ENCODE measurements at places on chromosomes 13 and 19.

GRCh38 chr19:44807652-44808462, 1.0 kb upstream of the BCAM start:
- no peak for DNase-seq

GRCh38 chr13:30934381-30934780, 1.9 kb downstream of the TEX26 start:
- no peak for DNase-seq

DNA sequence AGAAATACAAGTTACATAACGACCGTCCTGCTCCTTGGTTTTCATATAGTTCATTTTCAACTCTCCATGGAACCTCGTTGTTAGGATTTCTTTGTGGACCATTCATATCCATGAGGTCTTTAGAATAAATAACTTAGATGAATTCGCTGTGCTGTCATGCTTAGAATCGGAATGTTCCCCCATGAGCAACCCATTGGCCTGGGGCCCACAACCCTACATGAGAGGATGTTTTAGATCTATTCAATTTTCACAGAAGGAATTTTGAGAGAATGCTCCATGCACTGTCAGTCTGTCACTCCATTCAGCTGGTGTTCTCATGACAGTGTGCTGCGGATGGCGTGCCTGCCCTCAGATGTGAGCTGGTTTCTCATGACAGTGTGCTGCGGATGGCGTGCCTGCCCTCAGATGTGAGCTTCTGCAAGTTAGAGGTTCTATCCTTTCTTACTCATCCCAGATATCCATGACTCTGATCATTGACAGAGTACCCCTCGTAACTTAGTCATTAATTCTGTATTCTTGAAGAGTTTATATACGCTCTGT, 1193.1 kb downstream of the EFNB2 start:
- DNase-seq, result no peak

GRCh38 chr19:20333508-20333907, 166.5 kb downstream of the ZNF486 start:
- DNase-seq, result no peak

DNA sequence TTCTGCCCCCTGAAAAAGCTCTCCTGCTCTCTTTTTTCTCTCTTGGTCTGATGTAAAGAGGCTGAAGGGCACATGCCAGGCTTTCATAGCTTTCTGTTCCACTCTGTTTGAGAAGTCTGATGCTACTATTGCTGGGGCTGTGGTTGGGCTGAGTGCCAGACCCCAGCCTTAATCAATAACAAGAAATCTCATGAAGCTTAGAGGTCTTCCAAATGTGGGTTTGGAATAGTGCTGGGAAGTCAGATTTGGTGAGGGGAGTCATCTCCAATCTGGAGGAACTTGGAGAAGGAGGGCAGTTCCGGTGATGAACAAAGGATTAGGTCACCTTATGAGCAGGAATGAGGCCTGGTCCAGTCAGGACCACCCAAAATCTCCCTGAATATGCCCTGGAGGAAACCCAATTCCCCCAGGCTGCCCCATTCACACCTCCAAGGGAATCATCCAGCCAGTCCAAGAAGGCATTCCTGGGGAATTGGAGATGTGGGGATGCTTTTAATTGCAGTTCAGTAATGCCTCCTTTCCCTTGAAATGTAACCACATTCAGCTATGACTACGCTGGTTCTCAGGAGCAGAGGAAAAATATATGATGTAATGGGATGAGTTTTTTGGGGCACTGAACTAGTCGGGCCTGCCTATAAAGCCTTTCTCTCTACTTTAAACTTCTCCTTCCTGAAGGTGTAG, 102.0 kb downstream of the STARD13 start:
- DNase-seq, result no peak

DNA sequence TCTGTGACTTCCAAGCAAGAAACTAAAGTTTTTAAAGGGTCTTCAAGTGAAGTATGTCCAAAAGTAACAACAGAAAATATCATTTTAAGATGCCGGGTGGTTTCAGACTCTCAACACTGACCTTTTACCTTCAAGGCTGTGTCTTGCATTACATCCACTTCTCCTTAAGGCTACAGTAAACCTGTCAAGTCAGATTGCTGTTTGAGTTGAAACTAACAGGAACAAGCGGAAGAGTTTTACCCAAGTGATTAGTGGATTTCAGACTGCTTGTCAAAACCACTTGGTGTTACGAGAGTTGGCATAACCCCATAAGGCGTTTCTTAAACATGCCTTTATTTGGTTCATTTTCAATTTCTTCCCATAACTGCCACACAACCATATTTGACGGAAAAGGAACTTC, 283.1 kb downstream of the DCT start:
- no peak for DNase-seq

DNA sequence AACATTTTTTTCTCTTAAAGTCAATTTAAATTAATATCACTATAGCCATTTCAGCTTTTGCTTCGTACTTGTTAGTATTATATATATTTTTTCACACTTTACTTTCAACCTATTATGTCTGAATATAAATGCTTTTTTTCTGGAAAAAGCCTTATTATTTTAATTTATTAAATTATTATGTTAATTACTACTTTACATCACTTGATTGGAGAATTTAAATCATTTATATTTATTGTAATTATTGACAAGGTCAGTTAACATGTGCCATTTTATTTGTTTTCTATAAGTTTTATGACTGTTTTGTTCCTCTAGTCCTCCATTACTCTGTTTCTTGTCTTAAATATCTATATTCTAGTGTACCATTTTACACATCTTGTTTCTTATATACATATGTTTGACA, 1333.4 kb upstream of the MIR17HG start:
- no peak for DNase-seq

GRCh38 chr19:3931041-3931440, 1.8 kb upstream of the NMRK2 start:
- no peak for DNase-seq

GRCh38 chr13:78137404-78138142, 218.9 kb upstream of the EDNRB start:
- no peak for DNase-seq

DNA sequence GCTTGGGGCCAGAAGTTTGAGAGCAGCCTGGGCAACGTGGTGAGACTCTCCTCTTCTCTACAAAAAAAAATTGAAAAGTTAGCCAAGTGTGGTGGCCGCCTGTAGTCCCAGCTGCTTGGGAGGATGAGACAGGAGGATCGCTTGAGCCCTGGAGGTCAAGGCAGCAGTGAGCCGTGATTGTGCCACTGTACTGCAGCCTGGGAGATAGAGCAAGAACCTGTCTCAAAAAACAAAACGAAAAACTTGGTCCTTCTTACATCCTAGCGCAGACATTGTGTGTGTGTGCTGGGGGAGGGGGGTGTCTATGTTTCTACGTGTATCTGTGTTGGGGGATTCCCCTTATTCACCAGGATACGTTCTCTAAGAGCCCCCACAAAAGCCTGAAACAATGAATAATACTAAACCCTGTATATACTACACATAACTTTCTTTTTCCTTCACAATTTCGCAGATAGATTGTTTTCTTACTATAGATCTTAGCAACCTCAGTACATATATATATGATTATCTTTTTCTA, 7.9 kb downstream of the AXL start:
- no peak for DNase-seq

- no peak for DNase-seq
Observed at GRCh38 chr13:78147905-78148304, 229.3 kb upstream of the EDNRB start.

- no peak for DNase-seq
Observed at GRCh38 chr13:33487575-33488243, 202.2 kb upstream of the STARD13 start.

DNA sequence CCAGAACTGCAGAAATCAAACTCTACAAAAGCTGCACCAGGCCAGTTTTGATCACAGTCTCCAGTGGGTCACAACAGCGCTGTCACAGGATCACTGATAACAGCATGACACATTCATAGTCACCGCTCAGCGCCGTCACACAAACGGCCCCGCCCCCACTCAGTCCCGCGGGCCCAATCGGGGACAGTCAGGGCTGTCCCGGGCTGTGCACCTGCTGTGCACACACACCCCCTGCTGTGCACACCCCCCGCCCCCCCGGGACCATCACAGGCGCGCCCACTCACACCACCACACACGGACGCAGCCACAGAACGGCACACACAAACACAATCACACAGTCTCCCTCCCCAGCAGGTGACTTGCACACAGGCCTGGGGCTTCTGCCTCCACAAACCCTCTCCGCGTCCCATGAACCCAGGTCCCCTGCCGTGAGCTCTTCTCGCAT, 435 bp upstream of the ZNF382 start:
- DNase-seq, result peak; percentile 82

DNA sequence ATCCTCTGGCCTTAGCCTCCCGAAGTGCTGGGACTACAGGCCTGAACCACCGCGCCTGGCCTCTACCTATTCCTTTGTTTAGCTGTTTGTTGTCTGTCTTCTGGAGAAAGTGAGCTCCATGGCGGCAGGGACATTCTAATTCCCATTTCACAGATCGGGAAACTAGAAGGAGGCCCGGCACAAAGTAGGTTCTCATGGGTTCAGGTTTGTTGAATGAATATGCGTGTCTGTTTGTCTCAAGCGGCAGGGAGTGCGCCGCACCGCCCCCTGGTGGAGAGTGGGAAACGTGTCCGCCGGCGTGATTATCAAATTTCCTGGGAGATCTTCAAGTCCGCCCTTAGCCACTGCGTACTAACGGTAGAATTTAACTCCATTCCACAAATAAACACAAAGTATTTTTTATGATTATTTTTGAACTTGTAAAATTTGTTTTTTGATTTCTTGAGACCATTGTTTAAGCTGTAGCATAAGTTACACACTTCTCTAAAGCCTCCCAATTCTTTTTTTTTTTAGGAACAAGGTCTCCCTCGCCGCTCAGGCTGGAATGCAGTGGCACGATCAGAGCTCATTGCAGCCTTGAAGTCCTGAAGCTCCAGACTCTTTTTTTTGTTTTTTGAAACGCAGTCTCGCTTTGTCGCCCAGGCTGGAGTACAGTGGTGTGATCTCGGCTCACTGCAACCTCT, 8.9 kb upstream of the CCDC9 start:
- peak; percentile 74 for DNase-seq

DNA sequence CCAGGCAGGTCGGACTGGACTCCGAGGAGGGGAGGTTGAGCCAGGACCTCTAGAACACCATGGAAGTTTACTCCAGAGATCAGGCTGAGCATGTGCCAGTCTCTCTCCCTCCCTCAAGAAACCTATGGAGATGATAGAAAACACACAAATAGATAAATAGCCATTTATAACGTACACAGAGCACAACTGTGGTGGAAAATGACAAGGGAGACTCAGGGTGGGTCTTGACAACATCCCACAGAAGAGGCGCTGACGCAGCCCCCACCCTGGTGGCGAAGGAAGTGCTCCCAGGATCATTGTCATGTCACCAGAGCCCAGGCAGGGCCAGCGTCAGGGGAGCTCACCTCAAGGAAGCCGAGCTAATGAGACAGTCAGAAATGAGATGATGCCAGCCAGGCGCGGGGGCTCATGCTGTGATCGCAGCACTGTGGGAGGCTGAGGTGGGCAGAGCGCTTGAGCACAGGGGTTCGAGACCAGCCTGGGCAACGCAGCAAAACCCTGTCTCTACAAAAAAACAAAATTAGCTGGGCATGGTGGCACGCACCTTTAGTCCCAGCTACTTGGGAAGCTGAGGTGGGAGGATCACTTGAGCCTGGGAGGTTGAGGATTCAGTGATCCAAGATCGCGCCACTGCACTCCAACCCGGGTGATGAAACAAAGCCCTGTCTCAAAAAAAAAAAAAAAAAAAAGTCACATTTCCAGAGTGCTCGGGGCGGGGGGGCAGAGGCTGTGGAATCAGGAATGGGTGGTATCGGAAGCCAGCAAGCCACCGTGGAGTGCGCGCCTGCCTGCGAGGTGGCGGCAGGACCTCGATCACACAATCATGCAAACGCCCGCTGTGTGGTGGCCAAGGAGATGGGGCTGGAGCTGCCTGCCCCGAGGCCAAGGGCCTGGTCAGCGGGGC, 178.4 kb downstream of the KDM4B start:
- no peak for DNase-seq

DNA sequence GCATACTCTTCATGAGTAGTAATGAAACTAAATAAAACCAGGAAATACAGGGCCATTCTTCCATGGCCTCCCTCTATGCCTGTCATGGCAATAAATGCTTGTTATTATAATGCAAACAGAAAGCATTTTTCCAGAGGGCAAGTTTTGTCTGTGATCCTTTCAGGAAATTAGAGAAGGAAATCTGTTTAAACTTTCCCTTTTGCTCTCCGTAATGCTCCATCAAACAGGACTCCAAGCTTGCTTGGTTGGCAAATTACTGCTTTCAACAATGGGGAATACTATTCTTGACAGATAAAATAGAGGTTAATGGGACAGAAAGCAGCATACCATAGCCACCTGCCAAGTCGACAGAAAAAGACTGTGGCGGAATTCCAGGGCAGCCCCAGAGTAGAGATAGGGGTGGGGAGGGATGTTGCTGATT, 252.5 kb downstream of the LHFPL6 start:
- DNase-seq, result no peak
